AG09319 (cell line): ENCODE measurements at places on chromosomes 1 and 21.

GRCh38 chr1:19452221-19452663 is 33.1 kb downstream of the CAPZB start:
- DNase-seq = no peak

DNA sequence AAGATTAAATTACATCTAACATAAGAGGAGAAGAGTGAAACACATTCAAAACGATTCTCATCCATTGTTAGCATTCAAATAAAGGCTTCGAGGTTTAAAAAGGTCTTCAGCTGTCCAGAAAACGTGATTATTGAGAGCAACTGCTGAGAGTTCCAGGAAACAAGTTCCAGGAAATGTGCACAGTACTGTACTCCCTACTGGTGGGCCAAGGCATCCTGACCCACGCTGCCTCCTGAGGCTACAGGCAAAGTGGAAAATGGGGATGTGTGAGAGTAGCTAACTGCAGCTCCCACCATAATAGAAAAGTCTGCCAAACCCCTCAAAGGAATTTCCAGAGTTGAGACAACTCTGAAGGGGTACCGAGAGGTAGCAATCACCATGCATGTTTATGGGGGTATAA is 2.0 kb downstream of the VAV3 start:
- no peak for DNase-seq

GRCh38 chr1:119743308-119743707 is 25.4 kb downstream of the HMGCS2 start:
- no peak for DNase-seq

DNA sequence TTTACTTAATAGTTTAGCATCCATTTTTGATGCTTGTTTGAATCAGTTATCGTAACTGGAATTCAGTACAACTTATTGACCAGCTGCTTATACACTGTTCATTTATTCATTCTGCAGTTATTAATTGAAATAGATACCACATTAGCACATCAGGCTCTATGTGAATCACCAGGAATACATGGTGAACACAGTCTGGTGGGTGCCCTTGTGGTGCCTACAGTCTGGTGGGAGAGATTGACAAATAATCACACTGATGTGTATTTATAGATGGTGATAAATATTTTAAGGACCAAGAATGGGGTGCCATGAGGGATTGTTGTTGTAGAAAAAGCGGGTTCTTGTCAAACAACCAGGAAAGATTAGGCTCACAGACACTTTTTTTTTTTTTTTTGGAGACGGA is 87.6 kb downstream of the ZFYVE9 start:
- DNase-seq = no peak

- no peak for DNase-seq
Observed at GRCh38 chr1:160538985-160539651, 16.1 kb upstream of the SLAMF6 start.

- DNase-seq = no peak
Observed at GRCh38 chr1:24888061-24888970, 41.8 kb downstream of the RUNX3 start.

- no peak for DNase-seq
Observed at GRCh38 chr1:231420959-231421545, 1.0 kb downstream of the EGLN1 start.
